Fibroblast of skin of back (primary cell): ENCODE measurements at places on chromosomes 3 and 15.
A peak's percentile ranks its signal among the peaks of the same experiment; 100 is the strongest.

- DNase-seq, result no peak
These were observed 3.6 kb upstream of the LRCH3 start for GRCh38 chr3:197787412-197787811.

- DNase-seq, result no peak
These were observed 305.4 kb upstream of the ROPN1 start for GRCh38 chr3:124297062-124297980.

GRCh38 chr15:73617301-73617831, 15.8 kb downstream of the NPTN start:
- DNase-seq, result peak; percentile 55

- DNase-seq, result no peak
These were observed 55.6 kb downstream of the RASA2 start for GRCh38 chr3:141542202-141542969.

DNA sequence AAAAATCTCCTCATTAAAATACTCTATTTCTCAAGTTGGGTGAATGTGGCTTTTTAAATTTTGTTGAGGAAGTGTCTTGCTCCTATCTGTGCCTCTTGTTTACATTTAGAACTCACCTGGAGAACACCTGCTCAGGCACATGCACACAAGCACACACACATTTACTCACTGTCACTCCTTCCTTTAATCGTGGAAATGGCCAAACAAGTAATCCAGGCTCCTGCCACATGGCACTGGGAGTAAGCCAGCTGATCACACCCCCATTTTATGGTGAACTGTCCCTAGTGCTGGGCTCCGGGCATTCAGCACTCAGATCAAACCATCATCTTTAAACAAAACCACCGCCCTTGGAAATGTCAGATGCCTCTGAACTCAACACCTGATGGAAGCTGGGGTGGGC, 204.7 kb upstream of the BHLHE40 start:
- no peak for DNase-seq

DNA sequence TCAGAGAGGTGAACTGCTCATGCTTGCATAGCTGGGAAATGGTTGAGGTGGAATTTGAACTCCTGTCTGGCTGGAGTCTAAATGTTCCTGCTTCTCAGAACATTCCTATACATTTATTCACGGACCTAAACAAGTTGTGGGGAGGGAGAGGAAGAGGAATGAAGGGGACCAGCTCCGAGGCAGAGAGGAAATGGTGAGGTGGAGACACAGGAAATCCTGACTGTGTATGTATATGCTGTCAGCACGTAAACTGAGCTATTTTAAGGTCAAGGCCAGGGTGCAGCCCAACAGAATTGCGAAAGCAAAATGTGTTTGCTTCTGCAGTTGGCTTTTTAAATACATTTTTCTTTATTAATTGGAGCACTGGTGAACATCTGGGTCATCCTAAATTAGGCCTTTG, 74.1 kb upstream of the POMGNT2 start:
- DNase-seq, result peak; percentile 90

DNA sequence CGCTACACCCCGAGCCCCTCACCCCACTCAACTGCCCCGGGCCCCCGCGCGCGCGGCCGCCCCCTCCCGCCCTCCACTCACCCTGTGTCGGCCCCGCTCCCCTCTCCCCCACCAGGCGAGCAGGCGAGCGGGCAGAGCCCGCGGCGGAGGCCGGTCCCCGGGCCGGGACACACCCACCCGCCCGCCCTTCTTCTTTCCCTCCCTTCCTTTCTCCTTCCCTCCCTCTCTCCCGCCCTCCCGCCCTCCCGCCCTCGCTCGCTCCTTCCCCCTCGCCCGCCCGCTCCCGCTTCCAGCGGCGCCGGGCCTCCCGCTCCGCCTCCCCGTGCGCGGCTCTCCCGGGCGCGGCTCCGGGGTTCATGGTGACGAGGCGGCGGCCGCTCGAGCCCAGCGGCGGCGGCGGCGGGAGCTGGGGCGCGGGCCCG, at the start of gene CTDSPL:
Gene CTDSPL (plus strand): TSS at position 261 of the 422 bp plus-strand sequence. CDS start 320 bp downstream, outside the sequence.
- DNase-seq, result peak; percentile 68

- DNase-seq, result no peak
These were observed 284.4 kb downstream of the FOXP1 start for GRCh38 chr3:71299160-71299559.

- no peak for DNase-seq
These were observed 75.6 kb downstream of the BFSP2 start for GRCh38 chr3:133475245-133476010.

GRCh38 chr3:82410366-82410765, 648.9 kb upstream of the GBE1 start:
- DNase-seq, result no peak

DNA sequence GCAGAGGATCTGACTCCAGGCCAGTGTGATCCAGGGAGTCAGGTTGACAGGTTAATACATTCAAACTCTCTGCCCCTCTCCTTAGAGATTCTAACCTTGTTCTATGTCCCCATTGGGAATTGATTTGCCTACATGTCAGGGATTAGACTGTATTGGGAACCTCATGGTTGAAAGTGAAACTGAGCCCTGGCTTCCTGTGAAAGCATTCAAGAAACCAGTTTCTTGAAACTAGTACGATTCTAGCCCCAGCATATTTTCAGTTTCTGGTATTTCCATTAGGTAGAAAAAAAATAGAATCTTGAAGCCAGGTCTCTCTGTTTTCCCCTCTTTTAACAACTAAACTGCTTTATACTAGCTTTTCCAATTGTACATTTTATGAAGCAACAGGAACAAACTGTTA, 140.4 kb upstream of the ABI3BP start:
- no peak for DNase-seq

- DNase-seq, result peak; percentile 48
These were observed 157.8 kb downstream of the IL1RAP start for GRCh38 chr3:190671658-190672057.

DNA sequence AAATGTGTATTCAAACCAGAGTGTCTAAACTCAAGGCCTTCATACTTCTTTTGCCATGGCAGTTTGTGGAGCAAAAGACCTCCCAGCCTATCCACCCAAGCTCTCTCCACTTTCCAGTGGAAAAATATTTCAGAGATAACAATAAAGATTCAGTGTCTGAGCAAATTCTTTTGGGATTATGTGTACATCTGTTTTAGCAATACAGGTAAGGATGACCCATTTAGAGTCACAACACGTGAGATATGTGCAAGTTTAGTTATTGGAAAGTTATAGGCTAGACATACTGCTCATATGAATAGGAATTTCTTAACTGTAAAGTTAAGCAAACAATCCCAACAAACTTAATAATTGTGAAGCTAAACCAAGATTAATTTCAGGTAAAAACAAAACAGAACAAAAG, 174.5 kb upstream of the LRIG1 start:
- DNase-seq, result peak; percentile 70

DNA sequence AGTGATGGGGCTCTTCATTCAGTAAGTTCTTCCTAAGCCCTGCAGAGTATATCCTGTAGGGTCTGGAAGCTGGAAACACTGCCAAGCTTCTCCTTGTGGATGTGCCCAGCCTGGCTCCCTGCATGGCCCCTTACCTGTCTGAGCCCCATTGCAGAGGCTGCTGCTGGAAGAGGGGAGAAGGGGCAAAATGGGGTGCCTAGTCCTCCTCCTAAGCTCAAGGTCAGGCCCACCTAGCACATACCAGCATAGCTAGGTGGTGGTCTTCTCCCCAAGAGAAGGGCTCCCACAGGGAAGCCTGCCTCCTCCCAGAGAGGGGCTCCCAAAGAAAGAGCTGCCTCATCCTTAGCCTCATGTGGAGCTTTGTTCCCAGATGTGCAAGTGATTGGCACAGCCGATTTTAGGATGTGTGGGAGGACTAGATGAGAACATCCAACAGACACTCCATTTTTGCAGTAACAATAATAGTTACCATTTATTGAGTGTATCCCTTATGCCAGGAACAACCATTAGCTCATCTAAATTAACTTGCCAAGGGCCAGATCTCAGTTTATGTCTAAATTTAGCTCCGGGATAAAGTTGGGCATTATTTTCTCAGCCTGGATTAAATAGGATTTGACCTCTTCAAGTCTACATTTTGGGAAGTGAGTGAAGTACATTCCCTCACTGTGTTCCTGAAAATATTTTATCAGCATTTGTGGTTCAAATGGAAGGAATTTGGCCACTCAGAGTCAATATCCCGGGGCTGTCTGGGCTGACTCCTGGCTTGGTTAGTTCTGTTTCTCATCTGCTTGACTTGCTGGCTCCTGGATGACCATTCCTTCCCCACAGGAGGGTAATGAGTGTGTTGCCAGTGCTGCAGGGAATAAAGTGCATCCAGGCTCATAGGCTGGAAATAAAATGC, 291.1 kb upstream of the ROPN1 start:
- DNase-seq, result peak; percentile 74

- peak; percentile 78 for DNase-seq
These were observed 41.5 kb upstream of the MFGE8 start for GRCh38 chr15:88954431-88955277.

GRCh38 chr15:81256916-81257315, 60.2 kb downstream of the IL16 start:
- DNase-seq, result peak; percentile 44

GRCh38 chr3:107271787-107272387, 105.4 kb upstream of the CCDC54 start:
- peak; percentile 63 for DNase-seq

DNA sequence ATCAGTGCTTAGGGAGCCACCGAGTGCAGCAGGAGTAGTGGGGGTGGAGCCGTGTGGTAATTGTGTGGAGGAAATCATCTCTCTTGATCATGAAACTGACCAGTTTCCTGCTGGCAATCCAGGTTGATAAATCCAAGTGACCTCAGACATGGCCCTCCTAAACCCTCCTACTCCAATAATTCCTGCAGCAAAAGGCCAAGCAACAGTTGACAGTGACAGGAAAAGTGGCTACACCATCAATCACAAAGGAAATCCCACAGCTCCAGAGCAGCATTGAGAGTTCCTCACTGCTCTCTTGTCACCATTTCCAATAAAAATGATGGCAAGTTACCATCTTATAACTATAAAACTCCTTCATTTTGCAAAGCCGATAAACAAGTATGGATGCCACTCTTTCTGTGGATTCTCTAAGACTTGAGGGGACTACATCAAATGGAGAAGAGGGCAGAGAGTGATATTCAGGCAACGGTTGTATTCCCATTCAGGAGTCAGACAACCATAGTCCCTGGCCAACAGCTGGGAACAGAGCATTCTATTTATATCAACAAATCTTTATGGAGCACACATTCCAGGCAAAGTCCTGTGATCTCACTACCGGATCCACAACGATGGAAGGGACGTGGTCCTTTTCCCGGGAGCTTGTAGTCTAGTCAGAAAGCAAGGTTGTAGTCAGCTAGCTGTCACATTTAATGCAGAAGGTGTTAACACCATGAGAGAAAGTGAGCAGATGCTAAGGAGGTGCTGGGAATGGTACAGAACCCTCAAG, 312.5 kb upstream of the CTNNB1 start:
- no peak for DNase-seq

GRCh38 chr3:105401691-105402149, 35.0 kb downstream of the ALCAM start:
- DNase-seq, result peak; percentile 32

DNA sequence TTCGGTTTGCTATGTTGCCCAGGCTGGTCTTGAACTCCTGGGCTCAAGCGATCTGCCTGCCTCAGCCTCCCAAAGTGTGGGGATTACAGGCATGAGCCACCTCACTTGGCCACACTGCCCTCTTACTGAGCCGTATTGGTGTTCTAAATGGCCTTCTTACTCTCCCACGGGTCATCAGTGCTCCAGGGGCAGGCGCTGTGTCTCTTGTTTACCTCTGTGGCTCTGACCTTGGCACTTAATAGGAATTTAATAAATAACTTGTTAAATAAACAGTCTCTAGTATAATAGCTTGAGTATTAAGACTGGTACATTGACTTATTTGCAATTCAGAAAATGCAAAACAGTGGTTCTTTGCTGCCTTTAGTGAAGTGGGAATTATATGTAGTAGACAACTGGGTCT, 13.7 kb downstream of the FLNB start:
- no peak for DNase-seq

GRCh38 chr3:152728231-152728980, 106.5 kb upstream of the P2RY1 start:
- no peak for DNase-seq

GRCh38 chr15:83815506-83815905, 161.6 kb downstream of the ADAMTSL3 start:
- no peak for DNase-seq

- no peak for DNase-seq
These were observed 29.4 kb downstream of the GOLGB1 start for GRCh38 chr3:121720163-121720562.

DNA sequence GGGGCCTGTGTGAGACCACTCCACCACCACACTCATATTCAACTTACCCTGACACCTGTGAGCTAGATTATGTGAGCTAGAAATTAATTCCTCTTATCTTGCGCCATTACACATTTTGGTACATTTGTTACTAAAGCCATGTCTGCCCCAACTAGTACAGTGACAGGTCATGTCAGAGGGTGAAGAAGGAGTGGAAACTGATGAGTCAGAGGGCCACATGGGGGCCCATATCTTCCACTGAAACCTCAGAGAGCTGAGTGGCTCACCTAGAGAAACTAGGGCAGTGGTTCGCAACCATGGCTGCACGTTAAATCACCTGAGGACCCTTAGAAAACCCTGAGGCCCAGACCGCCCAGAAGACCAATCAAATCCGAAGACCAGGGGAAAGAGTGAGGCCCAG, 15.7 kb upstream of the MEF2A start:
- DNase-seq, result no peak

DNA sequence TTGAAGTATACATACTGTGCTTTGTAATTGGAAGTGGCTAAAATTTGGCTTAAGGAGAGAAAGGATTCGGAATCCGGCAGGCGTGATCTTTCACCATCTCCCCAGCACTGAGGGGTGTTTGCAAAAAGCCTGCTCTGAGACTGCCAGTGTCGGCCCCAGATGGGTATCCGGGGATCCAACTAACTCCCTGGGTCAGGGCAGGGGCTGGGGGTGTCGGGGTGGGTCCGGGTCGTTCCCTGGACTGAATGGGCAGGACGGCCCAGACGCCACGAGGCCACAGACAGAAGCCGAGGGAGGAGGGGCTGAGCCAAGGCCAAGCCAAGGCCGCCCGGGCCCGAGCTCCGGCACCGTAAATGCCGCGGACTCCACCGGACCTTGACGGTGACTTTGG, 349 bp downstream of the PPIB start:
- no peak for DNase-seq

GRCh38 chr15:22925875-22926274, 54.3 kb downstream of the CYFIP1 start:
- no peak for DNase-seq

- DNase-seq, result peak; percentile 49
These were observed 187.3 kb upstream of the CFAP20DC start for GRCh38 chr3:59237121-59237520.

DNA sequence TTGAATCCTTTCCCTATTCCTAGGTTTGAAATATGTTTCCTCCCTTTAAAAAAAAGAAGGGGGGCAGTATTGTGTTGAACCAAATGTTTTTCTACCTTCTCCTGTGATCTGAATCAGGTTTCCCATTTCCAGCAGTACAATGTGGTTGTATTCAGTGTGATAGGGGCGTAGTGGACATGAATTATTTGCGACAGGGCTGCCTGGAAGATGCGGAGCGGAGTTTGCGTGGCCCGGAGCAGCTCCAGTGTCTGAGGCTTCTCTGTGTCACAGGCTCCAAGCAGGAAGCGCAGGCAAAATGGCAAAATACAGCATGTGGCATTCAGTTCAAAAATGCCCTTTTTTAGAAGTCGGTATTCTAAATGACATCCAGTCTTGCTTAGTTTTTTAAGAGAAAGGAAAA, 154.4 kb downstream of the PGPEP1L start:
- DNase-seq, result peak; percentile 93
